ENCODE measurements at places on chromosomes 4 and X. TPM values are rescaled to one million over a fixed set of nuclear protein-coding genes. Genes with fewer than 3 reads are reported as not detected.

The NKX6-1 gene
- polyA plus RNA-seq: 0.07 TPM

The DCLK2 gene
- 11.5 TPM for polyA plus RNA-seq

The FOXP3 gene
- polyA plus RNA-seq: 0.76 TPM

The MAMLD1 gene
- polyA plus RNA-seq: 5.9 TPM

The TMEM154 gene
- 1.4 TPM for polyA plus RNA-seq

The LAMTOR3 gene
- polyA plus RNA-seq: 109 TPM

The WDR44 gene
- 14.5 TPM for polyA plus RNA-seq

DNA sequence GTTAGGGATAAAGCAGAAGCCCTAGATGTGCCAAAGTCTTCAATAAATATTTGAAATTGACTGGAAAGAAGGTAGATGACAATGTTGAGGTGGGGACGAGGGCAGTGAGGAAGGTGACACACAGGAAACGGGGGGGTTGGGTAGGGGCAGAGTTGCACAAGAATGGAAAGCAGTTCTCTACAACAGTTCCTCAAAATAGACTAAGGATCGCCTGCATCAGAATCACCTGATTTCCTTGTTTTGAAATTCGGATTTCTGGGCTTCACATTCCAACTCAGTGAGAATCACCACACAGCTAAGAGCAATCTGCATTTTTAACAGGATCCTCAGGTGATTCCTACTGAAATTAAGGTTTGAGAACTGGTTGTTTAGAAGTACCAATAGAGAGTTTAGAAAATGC lies 70.6 kb downstream of the ARFIP1 start:
- DNase-seq: no peak

DNA sequence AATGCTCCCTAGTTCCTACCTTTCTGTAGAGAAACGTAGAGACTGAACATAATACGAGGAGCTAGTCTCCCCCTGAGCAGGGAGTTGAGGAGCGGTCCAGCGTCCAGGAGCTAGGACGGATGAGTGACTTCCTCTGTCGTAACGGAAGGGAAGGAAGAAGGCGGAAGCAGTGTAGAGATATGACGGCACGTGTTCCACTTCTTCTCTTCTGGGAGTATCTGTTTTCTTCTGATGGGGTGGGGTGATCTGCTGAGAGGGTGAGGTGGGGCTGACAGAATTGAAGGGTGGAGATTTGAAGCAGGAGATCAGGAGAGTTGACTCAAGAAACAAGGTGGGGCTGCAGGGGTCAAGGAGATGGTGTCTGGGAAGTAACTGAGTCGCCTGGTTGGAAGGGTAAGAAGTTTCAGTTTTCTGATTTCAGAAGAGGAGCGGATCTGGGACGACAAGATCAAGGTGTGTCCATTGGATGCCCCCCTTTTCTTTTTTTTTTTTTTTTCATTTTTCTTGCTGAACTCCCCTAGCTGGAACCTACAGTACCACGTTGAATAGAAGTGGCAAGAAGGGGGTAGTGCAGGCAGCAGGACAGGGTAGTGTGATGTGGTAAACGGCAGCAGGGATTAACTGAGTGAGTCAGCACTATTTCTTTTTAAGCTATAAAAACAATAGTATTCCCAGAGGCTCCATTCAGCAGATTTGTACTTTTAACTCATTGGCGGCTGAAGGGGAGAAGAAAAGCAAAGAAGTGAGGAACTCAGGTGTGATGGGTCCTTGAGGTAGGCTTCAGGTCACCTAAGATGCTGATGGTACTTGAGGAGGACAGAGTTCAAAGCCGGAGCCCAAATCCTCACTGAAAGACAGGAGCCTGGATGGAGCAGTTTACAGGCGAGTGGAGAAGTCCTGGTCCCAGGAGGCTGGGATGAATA lies 50.8 kb upstream of the SETD7 start:
- DNase-seq: no peak

GRCh38 chr4:142686081-142686480 lies 160.0 kb downstream of the INPP4B start:
- DNase-seq: no peak

DNA sequence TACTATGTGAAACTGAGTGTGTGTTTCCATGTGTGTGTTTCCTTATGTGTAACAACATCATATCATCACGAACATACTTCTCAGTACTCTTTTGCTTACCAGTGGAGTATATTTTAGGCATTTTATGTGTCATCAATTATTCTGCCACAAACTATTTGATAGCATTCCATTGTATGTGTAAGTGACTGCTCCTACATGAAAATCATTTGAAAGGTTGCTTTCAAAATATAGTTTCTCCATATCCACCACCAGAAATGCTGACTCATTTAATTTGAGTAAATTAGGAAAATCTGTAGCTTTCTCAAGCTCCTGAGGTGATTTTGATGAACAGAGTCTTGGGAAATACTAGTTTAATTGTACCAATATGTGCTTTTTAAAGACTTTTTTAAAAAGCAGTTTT lies 376.2 kb downstream of the PCDH18 start:
- no peak for DNase-seq

DNA sequence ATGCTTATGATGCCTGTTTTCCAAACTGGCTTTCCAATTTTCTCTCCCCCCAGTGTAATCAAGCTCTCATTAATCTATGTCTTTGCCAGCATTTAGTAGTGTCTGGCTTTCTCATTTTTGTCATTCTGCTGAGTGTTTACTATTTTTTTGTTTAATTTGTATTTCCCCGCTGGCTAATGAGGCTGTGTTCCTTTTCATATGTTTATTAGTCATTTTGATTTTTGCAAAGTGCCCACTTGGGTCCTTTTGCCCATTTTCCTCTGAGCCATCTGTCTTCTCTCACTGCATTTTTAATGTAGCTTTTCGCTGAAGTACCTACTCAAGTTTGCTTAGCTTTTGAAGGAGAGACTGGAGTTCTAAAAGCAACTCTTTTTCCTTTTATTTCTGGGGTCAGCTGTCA lies 14.7 kb downstream of the DCK start:
- no peak for DNase-seq

DNA sequence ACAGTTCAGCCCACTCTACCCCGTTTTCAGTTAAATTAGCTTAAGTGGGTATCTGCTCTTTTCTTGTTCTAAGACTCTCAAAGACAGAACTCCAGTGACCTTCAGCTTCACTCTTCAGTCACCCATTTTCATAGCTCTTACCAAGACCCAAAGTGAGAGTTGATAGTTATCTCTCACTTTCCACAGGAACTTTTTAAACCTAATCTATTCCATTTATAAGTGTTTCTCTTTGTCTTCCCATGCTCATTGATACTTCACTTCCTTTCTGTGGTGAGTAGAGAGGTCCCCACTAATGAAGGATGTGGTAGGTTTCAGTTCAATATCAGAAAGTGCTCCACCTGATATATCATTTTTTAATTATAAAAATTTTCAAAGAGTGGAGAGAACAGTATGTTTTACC lies 33.4 kb downstream of the COX18 start:
- DNase-seq: no peak

DNA sequence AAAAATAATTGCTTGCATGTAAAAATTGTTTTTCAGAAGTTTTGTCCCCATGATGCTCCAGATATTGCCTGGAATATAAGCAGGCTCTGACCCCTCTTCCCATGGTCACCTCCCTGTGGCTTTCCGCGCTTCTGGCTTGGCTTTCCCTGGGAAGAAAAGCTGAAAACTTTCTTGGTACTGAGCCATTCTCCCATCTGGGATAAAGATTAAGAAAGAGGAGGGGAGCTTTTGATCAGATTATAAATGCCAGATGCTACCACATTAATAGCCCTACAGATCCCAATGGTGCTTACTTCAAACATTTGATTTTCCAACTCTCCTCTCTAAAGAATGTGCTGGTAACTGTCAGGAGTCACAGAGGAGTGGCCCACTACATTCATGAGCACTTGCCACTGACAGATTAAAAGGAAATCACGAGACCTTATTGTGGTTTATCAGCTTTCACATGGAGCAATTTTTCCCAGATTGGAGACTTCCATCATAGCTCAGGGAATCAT lies 54.4 kb upstream of the GAB1 start:
- no peak for DNase-seq

DNA sequence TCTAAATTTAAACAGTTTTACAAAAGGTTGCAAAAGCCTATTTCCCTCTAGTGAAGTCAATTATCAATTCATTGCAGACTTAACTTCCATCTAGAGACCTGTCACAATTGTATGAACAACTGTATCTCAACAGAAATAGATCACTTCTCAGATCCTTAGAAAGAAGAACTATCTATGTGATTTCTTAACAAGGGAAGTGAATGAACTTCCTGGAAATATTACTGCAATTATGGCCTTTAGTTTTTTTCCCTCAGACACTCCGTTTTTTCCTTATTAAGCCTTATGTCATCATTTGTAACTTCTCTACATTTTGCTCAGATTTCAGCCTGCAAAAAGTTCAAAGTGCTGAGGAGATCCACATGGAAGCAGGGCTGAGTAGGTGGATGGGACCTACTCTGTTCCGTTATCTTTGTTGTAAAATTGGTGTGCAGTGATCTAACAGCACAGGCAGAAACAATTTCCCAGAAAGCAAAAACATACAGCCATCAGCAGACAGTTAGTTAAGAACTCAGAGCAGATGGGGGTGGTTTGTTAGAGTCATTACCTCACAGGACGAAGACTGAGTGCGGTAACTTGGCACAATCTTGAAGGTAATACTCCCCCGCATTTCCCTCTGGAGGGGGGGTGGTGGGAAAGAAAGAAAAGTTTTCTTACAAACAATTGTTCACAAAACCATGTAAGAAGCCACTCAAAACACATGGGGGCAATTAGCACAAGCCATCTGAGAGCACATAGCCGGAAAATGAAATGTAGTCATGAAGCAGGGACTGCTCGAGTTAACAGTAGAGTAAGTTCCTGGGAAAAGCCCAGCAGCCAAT lies 112.3 kb downstream of the NYX start:
- no peak for DNase-seq

DNA sequence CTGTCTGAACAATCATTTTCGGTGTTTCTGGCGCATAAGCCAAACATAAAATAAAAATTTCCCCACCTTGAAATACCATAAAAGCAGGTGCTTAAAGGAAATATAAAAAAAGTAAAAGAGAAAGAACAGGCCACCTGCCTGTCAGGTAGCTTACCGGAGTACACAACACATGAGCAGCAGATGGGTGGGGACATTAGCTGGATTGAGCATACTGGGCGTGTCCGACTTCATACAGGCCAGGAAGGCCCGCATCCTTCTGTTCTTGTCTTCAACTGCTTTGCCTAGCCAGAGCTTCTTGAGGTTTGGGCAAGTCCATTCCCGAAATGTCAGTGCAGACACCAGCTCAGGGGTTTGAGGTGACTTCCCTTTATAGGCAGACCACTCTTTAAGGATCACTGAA lies 66.7 kb downstream of the FAM120C start:
- DNase-seq: no peak
